ENCODE measurements at places on chromosomes 2 and 18.
A peak's percentile ranks its signal among the peaks of the same experiment; 100 is the strongest.

DNA sequence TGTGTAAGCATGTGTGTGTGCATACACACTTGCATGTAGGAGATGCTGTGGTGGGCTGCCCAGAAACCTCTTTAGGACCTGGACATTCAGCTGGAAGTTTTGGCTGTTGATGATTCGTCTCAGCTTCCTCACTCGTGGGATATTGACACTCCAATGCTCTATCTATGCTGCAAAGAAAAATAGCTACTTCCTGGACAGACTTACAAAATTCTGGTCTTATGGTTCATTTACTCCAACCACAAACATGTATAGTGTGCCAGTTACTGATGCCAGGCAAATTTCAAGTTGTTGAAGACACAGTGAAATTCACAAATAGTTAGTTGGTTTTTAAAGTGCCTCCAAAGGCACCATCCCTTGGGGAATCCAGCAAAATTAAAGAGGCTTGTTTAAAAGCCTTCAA is 882.6 kb downstream of the CPS1 start:
- no peak for DNase-seq

DNA sequence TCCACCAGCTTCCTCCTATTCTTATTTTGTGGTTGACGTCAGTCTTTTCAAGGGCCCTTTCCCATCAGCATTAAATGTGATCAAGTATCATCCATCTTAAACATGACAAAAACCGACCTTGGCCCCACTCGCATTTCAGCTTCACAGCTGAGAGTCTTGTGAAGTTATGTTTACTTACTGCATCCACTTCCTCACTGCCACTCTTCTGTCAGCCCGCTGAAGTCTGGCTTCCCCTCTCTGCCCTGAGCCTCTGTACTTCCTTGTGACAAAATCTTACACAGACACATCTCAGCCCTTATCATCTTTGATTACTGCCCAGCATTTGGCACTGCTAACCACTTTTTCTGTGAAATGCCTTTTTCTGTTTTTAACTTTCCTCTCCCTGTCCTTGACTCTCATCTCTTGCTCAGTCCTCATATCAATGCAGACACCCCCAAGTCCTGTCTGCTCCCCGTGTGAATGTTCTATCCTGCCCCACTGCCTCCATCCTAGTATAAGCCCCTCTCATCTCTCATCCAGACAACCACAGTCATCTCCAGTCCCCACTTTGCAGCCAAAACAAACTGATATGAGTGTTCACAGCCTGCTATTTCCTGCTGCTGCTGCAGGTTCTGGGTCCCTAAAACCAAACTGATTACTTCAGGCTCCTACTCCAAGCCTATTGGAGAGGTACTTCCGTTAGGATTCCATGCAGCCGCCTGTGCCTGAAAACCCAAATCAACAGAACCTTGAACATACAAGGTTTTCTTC is 31.4 kb downstream of the FOSL2 start:
- peak; percentile 26 for DNase-seq

- DNase-seq = no peak
Measured at GRCh38 chr2:79670198-79670597, 157.3 kb downstream of the CTNNA2 start.

DNA sequence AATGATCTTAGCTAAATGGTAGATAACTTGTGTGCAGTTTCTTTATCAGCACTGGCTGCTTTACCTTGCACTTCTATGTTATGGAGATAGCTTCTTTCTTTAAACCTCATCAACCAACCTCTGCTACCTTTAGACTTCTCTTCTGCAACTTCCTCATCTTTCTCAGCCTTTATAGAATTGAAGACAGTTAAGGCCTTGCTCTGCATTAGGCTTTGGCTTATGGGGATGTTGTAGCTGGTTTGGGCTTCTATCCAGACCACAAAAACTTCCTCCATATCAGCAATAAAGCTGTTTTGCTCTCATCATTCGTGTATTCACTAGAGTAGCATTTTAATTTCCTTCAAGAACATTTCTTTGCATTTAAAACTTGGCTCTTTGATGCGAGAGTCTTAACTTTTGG is 123.7 kb downstream of the PIK3C3 start:
- DNase-seq = peak; percentile 10

DNA sequence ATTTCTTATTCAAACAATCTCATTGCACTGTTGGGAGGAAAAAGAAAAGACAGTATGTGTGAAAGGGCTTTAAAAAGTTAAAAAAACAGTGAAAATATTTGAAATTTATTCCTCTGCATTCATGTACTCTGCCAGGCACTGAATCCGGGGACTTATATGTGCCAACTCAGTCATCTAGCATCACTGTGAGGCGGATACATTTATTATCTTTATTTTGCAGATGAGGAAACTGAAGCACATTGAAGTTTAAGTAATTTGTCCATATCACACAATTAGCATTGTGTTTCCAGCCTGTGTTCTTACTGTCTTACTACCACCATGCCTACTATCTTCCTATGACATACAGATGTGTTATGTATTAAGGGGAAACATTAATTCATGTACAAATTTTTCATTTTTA is 1.8 kb downstream of the LCLAT1 start:
- no peak for DNase-seq

DNA sequence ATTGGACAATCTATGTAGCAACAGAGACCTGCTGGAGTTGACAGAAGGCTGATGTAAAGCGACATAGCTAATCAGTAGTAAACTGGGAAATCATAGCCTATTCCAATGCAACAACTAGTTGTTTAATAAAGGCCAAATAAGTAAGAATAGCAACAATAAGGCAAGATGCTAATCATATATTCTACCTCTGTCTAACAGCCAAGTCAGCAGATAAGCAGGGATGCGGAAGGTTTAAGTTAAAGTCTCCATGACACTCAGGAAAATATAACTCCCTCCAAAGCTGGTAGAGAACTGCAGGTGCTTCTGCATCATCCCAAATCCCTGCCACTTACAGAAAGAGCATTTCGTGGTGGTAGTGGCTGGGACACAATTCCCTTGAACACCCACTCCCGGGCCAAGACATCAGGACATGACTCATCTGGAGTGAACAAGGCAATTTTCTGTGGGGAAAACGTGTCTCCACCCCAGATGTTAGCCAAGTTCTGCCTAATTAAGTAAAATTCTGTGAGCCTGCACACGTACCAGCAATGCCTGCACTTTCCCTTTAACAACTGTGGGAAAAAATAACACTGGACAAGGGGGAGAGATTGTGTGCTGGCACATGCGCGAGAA is 413.6 kb upstream of the ID2 start:
- DNase-seq = peak; percentile 17

DNA sequence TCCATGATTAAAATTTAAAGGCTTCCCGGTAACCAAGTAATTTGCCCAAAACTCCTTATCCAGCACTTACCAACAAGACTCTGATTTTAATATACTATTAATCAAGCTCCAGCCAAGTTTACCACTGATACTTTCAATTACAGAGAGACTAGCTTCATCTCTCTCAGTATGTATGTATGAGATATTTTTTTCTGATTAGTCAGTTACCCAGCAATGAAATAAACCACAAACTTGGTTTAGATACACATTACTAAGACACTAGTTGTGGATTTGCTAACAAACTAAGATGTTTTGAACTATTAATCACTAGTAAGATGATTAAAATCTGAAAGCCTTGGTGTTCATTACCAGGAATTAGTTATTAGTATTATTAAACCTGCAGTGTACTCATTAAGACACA is 1272.2 kb upstream of the ACVR2A start:
- DNase-seq = peak; percentile 56

DNA sequence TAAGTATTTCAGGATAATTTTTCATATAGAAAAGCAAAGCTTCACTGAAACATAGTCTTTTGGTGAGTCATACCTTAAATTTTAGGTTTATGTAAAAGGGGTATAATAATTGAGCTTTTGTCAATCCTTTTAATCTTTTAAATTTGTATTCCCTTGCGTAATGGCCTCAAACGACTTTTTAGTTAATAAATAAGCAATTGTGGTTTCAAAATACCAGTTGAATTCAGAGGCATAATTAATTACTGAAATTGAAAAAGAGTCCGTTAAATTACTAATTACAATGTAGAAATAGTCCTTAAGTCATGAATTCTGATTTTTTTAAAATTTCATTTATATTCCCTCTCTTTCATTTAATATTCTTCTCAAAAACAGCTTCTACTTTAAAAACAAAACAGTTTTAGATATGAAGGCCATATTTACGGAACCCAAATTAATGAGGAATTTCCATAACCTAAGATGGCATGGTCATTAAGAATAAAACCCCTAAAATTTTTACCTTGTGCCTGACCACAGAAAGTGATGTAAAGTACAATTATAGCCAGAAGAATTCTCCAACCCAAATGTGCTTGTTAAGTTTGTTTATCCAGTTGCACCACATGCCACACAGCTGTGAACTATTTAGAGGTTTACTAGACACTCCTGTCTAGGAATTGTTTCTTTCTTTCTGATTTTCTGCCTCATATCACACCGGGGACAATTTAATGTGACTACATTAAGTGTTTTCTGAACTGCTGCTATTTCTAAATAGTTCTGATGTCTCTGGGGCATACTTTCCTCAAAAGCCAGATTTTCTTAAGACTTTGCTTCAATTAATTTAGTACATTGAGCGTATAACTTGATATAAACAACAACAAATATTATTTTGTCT is 60.7 kb upstream of the ITGA4 start:
- DNase-seq = peak; percentile 10

DNA sequence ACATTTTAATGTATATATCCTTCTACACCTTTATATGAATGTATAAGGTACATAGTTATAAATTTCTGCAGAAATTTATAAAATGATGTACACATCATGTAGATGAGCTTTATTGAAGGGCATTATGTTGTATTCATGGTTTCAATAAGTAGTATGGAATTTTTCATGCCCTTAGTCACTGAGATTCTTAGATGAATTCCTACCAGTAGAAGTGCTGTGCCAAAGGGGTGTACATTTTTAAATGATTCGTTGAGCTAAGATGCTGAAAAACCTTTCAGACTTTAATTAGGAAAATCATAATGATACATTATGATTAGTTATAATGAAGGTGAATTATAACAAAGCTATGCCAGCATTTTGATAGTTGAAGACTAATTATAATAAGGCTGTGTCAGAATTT is 115.2 kb downstream of the ZNF236 start:
- DNase-seq = peak; percentile 8

GRCh38 chr2:96157649-96158553 is 12.7 kb upstream of the DUSP2 start:
- DNase-seq = no peak

DNA sequence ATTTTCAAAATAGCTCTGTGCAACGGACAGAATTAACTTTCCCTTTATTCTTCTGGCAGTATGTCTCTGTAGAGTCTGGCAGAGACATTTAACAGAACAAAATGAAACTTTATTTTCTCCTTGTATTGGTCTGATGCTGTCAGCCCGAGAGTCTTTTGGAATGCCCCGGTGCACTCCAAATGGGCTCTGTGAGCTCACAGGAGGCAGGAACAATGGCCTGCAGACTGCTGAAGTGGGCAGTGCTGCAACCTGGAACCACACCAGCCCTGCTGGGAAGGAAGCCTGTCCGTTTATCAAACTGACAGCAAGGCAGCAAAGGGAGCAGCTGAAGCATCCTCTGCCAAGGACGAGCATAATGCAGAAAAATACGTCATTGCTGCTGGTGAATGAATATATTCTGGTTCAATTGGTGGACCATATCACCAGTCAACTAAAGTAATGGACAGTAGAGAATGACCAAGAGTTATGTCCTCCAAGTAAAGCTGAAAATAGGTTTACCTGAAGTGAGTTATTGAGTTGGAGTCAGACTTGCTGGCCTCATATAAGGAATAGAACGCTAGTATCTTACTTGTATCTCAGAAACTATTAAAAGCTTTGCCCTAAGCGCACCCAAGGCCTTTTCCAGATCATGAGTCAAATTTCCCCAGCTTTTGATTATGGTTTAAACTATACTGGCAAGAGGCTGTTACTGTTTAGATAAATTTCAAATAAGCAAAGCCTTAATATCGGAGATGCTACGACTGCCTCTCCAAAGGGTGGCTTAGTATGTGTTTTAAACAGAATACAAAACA is 207.6 kb upstream of the TANK start:
- no peak for DNase-seq

GRCh38 chr2:158255257-158255656 is 153.6 kb downstream of the UPP2 start:
- no peak for DNase-seq

DNA sequence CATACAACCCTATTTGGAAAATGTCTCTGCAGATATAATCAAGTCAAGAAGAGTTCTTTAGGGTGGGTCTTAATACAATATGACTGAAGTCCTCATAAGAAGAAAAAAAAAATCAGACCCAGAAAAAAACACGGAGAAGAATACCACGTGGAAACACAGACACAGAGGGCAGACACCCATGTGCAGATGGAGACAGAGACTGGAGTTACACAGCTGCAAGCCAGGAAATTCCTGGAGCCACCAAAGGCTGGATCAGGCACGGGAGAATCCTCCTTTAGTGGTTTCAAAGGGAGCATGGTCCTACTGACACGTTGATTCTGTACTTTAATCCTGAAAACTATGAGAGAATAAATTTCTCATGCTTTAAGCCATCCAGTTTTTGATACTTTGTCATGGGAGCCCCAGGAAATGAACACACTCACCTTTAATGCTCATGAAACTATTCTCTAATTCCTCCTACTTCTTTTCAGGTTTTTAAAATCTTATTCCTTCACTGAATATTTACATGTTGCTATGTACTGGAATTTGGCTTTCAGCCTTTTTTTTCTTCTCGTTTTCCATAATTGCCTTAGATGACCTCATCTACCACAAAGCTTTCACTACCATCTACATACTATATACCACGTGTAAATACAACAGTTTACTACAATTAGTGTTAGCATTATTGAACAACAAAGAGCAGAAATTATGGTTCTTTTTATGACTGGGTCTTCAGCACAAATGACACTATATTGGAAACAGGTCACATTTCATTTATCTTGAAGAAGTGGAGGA is 529.1 kb downstream of the IRS1 start:
- no peak for DNase-seq

Data from EL (cell line).